ENCODE measurements at places on chromosomes 5 and 9. TPM values are rescaled to one million over a fixed set of nuclear protein-coding genes. Genes with fewer than 3 reads are reported as not detected.

DNA sequence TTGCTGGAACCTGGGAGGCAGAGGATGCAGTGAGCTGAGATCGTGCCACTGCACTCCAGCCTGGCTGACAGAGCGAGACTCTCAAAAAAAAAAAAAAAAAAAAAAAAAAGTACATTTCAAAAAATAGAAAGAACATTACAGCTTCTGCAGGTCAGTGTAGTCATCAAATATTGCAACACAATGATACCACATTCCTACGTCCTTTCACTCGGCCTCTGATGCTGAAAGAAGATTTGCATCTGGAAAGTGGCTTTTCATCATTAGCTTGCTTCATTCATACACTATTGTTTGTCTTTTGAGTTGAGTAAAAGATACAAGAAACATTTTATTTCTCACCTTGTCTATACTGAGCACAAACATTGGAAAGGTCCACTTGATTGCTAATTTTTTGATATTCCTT lies 59.6 kb upstream of the CPLANE1 start:
- DNase-seq = no peak

GRCh38 chr9:98530806-98531386 lies 177.8 kb downstream of the GABBR2 start:
- no peak for DNase-seq

- no peak for DNase-seq
Observed at GRCh38 chr5:179308563-179309382, 36.5 kb downstream of the ADAMTS2 start.

DNA sequence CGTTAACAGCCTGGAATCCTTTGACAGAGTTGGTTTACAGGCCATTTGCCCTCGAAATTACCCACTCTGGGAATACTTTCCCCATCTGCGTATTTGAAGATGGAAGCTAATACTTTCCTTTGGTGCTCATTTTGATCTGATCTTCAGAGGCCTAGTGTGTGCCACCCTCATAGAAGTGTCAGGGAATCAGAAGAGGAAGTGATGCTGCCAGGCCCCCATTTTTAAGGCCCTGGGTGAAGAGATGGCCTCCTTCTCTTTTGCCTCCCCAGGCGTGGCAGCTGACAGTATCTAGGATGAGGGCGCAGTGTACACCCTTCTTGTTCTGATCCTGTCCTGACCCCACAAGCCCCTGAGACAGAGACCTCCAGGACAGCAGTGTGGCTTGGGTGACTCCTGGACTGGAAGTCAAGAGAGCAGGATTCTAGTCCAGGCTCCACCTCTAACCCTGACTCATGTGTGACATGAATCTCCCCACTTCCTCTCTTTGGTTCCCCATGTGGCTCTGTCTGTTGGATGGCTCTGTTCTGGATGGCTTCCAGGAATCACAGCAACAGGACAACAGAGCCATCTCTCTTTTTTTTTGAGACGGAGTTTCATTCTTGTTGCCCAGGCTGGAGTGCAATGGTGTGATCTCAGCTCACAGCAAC lies 27.8 kb downstream of the CSF1R start:
- DNase-seq = no peak

Gene HMMR
- 47.6 TPM for total RNA-seq

Measured in SK-MEL-5 (cell line).